ENCODE measurements at places on chromosomes 5 and 9.
A peak's percentile ranks its signal among the peaks of the same experiment; 100 is the strongest.

DNA sequence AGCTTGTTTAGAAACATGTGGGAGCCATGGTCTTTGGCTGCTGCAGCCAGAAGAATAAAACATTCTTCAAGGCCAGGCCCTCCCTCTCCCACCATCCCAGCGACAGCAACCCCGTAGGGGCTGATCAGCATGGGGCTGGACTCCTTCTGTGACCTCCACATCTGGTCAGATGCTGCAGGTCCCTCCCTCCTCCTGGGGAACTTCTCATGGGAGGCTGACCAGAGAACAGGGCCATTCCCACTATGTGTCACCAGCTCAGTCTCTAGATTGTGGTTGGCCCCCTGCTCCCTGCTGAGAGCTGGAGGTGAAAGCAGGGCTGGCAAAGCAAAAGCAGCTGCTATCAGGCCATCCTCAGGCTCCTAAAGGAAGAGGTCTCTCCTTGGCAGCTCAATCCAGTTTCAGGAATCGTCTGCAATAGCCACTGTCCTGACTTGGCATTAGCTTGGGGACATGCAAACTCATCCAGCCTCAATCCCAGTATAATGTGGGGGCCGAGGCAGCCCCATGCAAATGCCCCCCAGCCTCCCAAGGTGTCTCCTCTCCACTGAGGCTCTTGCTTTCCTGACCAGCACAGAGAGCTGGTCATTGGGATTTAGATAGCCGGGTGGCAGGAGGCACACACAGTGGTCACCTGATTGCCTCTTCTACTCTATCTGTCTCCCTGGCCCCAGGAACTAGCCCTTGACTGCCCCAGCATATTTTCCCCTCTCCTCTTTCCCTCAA is 81.5 kb downstream of the NRG2 start:
- DNase-seq = peak; percentile 48

DNA sequence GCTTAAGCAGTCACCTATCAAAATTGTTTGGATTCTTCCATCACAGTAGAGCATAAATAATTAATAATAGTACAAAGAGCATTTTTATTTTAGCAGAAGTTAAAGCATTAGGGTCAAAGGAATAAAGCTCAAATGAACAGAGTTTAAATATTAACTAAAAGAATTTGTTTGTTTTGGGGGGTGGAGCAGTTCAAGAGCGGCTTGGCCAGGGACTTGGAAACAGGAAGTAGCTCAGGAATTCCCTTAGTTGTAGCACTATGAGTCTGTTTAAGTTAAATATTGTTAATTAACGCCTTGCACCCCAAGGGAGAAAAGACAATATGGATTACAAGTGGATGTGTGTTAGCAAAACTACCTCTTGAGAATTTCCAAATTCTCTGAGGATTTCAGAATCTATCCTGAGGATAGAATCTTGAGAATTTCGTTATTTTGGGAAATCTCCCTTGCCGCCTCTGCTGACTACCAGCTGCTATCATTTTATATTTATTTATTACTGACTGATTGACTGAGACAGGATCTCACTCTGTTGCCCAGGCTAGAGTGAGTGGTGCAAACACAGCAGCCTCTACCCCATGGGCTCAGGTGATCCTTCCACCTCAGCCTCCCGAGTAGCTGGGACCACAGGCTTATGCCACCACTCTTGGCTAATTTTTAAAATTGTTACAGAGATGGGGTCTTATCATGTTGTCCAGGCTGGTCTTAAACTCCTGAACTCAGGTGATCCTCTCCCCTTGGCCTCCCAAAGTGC is 96.7 kb upstream of the CHD1 start:
- no peak for DNase-seq

- DNase-seq = no peak
These were observed 581.7 kb upstream of the RIOK2 start for GRCh38 chr5:97764700-97765099.

GRCh38 chr5:179817890-179818745 is 2.6 kb upstream of the SQSTM1 start:
- no peak for DNase-seq

DNA sequence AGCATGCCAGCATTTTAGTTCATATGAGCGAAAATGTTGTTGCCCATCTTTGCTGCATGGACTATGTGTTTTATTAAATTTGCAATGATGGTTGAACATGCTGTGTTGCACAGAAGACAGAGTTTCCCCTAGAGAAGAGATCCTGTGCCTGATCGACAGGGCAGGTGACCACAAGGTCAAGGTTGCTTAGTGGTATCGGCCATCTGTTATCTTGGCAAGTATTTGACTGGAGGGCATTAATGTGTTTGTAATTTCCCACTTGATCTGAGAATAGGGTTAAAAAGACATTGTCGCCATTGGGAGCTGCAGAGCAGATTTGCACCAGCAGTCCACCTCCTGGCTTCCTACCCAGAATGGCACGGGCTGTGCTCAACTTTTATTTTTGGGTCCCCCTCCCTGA is 1523.6 kb upstream of the WWC1 start:
- no peak for DNase-seq

- no peak for DNase-seq
These were observed 308.8 kb upstream of the TRPC7 start for GRCh38 chr5:136674178-136674577.

DNA sequence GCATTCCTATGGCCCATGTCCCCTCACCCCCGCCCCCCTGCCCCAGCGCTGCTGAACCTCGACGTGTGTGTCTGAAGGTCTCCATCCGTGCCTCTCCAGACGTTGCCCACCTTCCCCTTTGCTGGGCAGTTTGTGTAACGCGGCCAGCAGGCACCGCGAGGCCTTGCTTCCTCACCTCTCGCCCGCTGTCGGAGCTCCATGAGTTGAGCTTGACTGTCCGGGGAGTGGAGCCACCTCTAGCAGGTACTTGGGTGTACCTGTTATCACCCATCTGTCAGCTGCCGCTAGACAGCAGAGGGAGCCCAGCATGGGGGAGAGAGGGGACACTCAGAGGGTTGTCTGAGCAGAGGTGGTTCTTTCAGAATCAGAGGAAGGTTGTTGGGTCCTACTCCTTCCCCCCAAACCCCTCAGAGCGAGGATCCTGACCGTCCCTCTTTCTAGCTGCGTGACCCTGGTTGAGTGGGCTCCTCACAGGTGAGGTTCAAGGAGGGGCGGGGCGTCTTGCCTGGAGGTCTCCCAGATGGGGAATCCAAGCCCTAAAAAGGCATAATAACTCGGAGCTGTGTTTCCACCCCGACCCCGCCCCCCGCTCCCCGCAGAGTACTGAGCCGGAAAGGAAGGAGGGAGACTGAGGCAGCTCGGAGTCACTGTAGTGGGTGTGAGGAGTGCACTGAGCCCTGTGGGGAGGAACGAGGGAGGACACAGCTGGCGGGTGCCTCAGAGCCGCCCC is 184.7 kb downstream of the C9orf50 start:
- no peak for DNase-seq
